GM13976 (cell line): ENCODE measurements at places on chromosomes 11 and 22.
A peak's percentile ranks its signal among the peaks of the same experiment; 100 is the strongest.

DNA sequence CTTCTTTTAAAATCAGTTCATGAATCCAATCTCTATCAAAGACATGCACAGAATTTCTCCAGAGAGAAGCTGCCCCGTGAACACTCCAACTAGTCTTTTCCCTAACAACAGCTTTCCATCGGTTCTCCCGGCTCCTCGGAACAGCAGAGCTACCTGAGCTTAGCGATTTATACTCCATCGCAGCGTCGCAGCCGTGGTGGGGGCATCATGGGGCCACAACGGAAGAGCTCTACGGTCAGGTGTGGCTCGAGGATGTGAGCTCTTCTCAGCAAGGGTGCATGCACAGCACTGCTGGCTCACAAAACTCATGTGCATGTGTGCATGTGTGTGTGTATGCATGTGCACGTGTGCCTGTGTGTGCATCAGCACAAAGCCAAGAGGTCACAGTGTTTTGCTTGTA, 11.7 kb upstream of the MOB2 start:
- no peak for DNase-seq

DNA sequence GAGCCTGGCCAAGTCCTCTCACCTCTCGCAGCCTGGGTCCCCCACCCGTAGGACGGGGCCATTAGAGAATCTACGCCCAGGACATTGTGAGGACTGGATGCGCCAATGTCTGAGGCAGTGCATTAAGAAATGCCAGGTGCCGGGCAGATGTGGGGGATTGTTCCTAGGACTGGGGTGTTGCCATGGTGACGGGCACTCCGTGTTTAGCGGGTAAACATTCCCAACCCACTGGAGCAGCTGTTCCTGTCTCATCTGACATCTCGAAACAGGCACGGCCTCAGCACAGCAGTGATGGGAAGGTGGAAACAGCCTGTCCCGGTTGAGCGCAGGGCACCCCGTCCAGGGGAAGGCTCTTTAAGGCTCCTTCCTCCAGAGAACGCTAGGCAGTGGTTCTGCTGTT, 99.6 kb upstream of the RTL6 start:
- DNase-seq: no peak

DNA sequence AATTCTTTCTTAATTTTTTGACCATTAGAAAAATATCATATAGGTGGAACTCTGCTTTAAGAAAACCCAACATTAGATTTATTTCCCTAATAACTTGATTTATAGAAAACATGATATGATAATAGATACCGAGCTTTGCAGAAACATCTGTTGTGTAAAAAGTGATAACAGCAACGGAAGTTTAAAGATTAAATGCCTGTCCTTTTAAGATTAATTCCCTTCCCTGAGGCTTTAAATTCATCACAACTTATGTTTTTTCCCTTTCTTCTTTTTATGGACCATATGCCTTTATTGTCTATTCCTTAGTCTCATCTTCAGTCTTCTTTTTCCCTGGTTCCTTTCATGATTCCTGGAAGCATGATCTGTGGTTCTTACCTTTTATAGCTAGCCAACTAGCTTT, 1.9 kb downstream of the USP47 start:
- no peak for DNase-seq

- no peak for DNase-seq
Measured at GRCh38 chr11:44579302-44579761, 13.9 kb downstream of the CD82 start.

GRCh38 chr11:121257289-121257688, 35.3 kb upstream of the SC5D start:
- DNase-seq: no peak

DNA sequence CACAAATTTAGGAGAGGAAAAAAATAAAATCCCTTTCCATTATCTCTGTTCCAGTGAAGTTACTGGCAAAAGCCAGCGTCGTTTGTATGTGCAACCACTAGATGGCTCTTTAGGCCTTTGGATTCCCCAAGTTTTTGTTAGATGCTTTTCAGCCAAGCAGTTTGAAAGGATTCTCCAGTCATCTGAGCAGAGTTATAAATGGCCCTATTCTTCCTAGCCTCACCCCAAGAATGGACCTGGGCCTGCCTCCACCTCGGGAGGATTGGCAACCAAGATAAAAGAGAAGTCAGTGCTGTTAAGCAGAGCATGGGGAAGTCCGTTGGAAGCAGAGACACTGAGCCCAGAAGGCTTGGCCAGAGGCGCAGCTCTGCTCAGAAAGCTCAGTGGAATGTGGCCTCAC, 15.4 kb downstream of the FAM181B start:
- DNase-seq: peak; percentile 48

GRCh38 chr11:63699896-63700295, 18.6 kb downstream of the RTN3 start:
- DNase-seq: no peak

- no peak for DNase-seq
Measured at GRCh38 chr11:62020661-62021060, 53.2 kb upstream of the FTH1 start.

GRCh38 chr22:20206709-20207215, 55.9 kb upstream of the CCDC188 start:
- no peak for DNase-seq

- no peak for DNase-seq
Measured at GRCh38 chr11:69815973-69816372, 3.2 kb downstream of the FGF3 start.

- DNase-seq: no peak
Measured at GRCh38 chr11:130531061-130531460, 82.6 kb downstream of the ADAMTS15 start.

DNA sequence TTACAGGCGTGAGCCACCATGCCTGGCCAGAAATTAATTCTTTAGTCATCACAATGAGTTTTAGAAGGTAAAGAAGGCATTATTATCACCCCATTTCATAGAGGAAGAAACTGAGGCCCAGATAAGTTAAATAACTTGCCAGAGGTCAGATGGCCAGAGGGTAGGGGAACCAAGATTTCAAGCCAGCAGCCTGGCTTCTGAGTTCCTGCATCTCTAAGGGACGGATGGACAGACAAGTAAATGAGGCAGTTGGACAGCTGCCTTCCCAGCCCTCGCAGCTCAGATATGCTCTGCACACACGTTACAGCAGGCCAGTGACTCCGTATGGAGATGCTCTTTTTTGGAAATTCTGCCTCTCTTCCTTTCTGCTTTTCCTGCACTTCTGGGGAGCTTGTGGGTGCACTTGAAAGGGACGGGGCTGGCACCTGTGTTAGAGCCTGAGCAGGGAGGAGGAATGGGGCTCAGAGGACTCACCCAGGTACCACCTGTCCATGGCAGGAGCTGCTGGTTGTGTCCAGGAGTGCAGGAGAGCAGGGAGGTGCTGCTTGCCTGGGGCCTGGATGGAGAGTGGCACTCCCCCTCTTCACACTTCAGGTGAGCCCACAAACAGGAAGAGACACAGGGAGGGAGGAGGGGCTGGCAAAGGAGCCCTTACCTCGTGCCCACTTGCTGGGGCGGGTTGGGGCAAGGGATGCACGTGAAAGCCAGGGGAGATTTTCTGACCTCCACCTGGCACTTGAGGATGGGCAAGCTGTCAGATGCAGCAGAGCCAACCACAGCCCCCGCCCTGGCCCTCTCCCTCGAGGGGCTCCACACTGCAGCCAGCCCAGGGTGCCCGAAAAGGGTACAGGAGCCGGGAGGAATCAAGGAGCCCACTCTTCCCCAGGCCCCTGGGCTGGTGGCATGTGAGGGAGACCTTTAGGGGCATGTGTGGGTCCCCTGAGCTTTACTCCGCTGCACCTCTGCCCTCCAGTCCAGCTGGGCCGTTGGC, 3.3 kb upstream of the FXYD2 start:
- DNase-seq: no peak

- DNase-seq: no peak
Measured at GRCh38 chr11:27277843-27278242, 85.2 kb downstream of the CCDC34 start.

DNA sequence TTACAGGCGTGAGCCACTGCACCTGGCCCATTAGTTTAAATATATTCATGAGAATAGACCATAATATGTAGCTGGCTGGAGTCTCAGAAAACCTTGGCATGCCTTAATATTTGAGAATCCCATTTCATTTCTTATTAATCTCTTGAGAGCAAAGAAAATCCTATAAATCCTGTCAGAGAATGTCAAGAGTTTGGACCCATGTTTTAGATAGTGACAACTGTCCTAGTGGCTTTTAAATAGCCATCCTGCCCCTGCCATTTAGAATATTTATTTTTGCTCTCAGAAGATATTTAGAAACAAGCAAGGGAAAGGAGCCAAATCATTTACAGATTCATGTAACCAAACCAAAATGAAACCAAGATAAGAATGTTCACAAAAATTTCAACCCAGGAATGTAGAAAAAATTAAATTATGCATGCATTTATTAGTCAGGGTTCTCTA, 107.2 kb downstream of the SWAP70 start:
- DNase-seq: no peak

DNA sequence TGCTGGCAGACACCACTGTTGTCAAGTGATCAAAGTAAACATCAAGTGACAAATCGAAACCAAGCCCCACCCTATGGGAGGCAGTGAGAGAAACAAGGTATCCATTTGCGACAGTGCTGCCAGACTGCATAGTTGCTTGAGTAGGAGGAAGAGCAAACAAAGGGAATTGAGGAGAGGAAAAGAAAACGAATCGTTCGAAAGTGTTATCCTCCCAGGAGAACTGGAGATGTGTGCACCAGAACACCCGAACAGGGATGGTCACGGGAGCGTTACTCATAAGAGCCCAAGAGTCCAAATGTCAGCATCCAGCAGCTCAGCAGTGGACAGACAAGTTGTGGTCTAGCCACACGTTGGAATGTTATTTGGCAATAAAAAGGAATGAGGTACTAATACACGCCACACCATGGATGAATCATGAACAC, 58.4 kb upstream of the NUP50 start:
- no peak for DNase-seq

GRCh38 chr22:49763138-49763537, 64.5 kb downstream of the BRD1 start:
- DNase-seq: no peak

- DNase-seq: no peak
Measured at GRCh38 chr22:37943136-37943824, 10.1 kb downstream of the C22orf23 start.

DNA sequence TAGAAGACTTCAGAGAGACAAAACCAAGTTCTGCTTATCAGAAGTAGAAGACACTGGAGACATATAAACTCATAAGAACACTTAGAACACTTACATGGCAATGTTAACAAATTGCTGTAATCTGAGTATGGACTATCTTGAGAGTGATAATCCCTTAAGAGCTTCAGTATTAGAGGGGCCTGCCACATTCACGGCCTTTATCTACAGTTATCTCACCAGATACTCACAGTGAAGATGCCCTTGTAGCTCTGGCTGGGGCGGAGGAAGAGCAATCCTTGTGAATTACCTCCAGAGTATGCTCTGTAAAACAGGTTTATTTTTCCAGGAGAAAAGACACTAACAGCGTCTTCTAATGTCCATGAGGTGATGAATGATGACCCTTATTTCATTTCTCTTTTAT, 762.8 kb downstream of the FAM181B start:
- no peak for DNase-seq

GRCh38 chr22:11627798-11628650, 3900.0 kb upstream of the OR11H1 start:
- no peak for DNase-seq

- DNase-seq: peak; percentile 57
Measured at GRCh38 chr11:36131721-36132397, 157.4 kb downstream of the COMMD9 start.

GRCh38 chr22:29018293-29019189, 43.1 kb downstream of the C22orf31 start:
- no peak for DNase-seq

DNA sequence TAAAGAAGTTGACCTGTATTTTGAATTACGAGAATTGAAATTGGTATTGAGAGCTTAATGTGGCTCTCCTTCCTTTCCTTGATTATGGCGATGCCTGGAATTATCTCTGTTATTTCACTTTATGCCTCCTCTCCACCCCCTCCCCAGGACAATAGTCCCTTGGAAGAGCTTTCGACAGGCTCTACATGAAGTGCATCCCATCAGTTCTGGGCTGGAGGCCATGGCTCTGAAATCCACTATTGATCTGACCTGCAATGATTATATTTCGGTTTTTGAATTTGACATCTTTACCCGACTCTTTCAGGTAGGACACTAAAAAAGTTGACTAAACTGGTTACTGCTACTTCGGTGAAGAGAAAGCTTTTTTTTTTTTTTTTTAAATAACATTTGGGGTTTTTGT, 43.2 kb downstream of the MCAM start:
- DNase-seq: no peak

- peak; percentile 92 for DNase-seq
Measured at GRCh38 chr22:46576556-46577367, 39.3 kb upstream of the CELSR1 start.

DNA sequence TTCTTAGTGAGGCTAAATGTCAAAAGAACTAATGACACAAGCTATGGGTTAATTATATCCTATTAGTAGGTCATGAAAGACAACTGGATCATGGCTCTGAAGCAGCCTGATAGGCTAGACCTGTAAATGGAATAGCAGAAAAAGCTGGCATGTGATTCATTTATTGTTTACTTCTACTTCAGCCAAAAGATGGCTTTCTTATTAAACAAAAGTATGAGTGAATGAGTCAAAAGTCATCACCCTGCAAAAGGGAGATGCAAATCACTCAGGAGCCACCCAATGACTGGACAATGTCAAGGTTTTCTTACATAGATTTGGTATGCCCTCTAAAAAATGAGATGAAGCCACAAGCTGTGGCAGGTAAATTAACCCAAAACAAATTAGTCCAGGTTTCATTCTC, 138.0 kb downstream of the TRPC6 start:
- no peak for DNase-seq

- DNase-seq: peak; percentile 67
Measured at GRCh38 chr22:35352214-35353111, 28.4 kb upstream of the HMOX1 start.

DNA sequence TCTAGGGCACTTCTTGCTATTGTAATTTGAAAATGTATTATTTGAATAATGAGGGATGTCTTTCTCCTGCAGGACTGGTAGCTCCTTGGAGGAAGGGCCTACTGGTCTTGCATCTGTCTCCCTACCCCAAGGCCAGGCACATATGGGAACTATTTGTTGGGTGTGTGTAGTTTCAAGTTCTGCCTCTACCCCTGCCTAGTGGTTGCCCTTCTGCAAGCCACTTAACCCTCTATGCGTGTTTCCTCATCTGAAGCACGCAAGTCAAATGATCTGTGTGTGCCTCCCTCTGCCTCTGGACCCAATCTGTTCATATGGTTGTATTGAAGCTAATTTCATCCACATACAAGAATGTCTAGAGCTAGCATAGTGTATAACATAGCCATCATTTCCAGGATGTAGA, 67.0 kb downstream of the WNT11 start:
- no peak for DNase-seq

- peak; percentile 60 for DNase-seq
Measured at GRCh38 chr11:2186669-2187279, 15.2 kb upstream of the TH start.
